Left ventricle myocardium inferior (tissue), 1 donor: ENCODE measurements at places on chromosomes 1 and 21.

- H3K27ac ChIP-seq: no peak overlapping the region
- H3K27me3 ChIP-seq: peaks cover 45% of the 10 kb centered on the region
- H3K36me3 ChIP-seq: no peaks in the 10 kb centered on the region
- no peak for DNase-seq
- H3K4me3 ChIP-seq: no peak overlapping the region
- H3K4me1 ChIP-seq: peaks cover 34% of the 10 kb centered on the region
Measured at GRCh38 chr1:231036416-231036815, 3.6 kb downstream of the FAM89A start.

GRCh38 chr1:27952147-27952546 lies 7.6 kb upstream of the XKR8 start:
- H3K4me3 ChIP-seq: no peak overlapping the region
- no peaks in the 10 kb centered on the region for H3K27me3 ChIP-seq
- DNase-seq: no peak
- H3K36me3 ChIP-seq: no peaks in the 10 kb centered on the region
- peaks cover 5% of the 10 kb centered on the region for H3K4me1 ChIP-seq
- no peak overlapping the region for H3K27ac ChIP-seq

DNA sequence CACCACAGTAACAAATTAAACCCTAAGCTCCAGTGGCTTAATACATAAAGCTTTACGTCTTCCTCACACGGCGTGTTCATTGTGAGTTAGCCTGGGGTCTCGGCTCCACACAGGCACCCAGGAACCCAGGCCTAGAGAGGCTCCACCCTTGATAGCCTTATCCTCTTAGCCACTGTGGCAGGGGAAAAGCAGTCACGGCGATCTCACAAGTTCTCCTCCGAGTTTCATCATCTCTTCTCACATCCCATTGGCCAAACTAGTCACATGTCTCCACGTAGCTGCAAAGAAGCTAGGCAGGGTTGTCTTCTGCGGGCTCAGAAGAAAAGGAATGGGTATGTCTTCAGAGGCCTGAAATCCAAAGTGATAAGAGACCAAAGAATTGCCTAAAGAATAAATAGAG lies 122.3 kb upstream of the GRIK3 start:
- H3K36me3 ChIP-seq: no peaks in the 10 kb centered on the region
- H3K27me3 ChIP-seq: peaks cover 45% of the 10 kb centered on the region
- H3K27ac ChIP-seq: no peak overlapping the region
- DNase-seq: no peak
- no peak overlapping the region for H3K4me3 ChIP-seq
- peaks cover 7% of the 10 kb centered on the region for H3K4me1 ChIP-seq

- no peak overlapping the region for H3K4me3 ChIP-seq
- no peak for DNase-seq
- no peak overlapping the region for H3K27ac ChIP-seq
- H3K4me1 ChIP-seq: no peaks in the 10 kb centered on the region
- H3K36me3 ChIP-seq: peaks cover 67% of the 10 kb centered on the region
Measured at GRCh38 chr1:108758796-108759195, 12.3 kb downstream of the STXBP3 start.

GRCh38 chr1:71046891-71047634 lies 553 bp downstream of the PTGER3 start:
- peak overlapping the region; percentile 70 for H3K4me3 ChIP-seq
- no peak overlapping the region for H3K27ac ChIP-seq
- peaks cover 46% of the 10 kb centered on the region for H3K27me3 ChIP-seq
- no peak for DNase-seq

DNA sequence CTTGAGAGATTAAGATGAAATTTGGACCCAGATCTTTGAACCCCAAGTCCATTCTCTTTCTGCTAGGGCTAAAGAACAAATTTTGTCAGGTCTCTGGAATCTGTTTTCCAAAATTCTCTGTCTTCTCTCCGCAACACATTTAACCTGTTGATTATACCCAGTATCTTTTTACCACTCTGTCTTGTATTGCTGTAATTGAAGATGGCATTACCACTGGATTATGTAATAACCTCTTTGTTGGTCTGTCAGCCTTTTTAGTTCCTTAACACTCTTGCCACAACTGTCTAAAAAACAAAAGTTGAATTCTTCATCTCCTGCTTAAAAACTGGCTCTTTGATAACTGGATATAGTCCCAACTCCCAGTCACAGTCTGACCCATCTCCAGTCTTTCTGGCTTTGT lies 3.0 kb downstream of the SRP9 start:
- H3K4me1 ChIP-seq: peaks cover 69% of the 10 kb centered on the region
- H3K36me3 ChIP-seq: peaks cover 26% of the 10 kb centered on the region
- H3K4me3 ChIP-seq: no peak overlapping the region
- no peak for DNase-seq

GRCh38 chr1:162910161-162910560 lies 49.2 kb upstream of the CCDC190 start:
- no peak overlapping the region for H3K4me3 ChIP-seq
- H3K27ac ChIP-seq: no peak overlapping the region
- no peak for DNase-seq

DNA sequence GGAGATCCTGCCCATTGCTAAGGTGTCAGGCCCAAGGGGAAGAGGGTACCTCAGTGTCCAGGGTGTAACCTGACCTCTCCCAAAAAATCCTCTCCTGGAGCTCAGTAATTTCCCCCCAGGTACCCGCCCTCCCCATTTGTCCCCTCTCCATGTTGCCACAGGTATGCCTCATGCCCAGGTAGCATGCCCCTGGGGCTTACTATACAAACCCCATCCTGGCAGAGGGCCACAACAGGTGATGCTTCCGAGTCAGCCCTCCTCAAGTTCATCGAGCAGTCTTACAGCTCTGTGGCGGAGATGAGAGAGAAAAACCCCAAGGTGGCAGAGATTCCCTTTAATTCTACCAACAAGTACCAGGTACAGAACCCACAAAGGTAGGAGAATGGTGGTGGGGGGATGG lies 15.7 kb downstream of the ATP1A4 start:
- no peaks in the 10 kb centered on the region for H3K36me3 ChIP-seq
- H3K4me1 ChIP-seq: peaks cover 9% of the 10 kb centered on the region
- no peak overlapping the region for H3K4me3 ChIP-seq
- H3K27ac ChIP-seq: no peak overlapping the region
- H3K27me3 ChIP-seq: peaks cover 8% of the 10 kb centered on the region

GRCh38 chr21:27365394-27365793 lies 398.5 kb upstream of the ADAMTS5 start:
- no peak overlapping the region for H3K4me3 ChIP-seq
- no peaks in the 10 kb centered on the region for H3K36me3 ChIP-seq
- peaks cover 17% of the 10 kb centered on the region for H3K4me1 ChIP-seq

DNA sequence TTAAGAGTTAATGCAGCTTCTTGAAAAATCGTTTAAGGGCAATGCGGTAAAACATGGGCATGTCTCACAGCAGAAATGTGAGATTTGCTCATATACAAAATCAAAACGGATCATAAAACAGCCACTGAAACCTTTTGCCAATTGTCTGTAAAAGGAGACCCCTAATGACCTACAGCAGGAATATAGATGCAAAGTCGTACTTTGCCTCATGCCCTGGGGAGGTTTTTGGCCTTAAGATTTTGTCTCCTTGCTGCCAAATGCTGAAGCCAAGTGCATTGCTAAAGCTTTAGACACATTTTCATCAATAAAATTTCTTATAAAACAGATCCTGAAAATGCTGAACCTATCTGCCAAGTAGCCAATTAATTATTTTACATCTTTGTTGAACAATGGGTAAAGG lies 226.9 kb downstream of the TGFB2 start:
- no peak for DNase-seq
- no peaks in the 10 kb centered on the region for H3K4me1 ChIP-seq
- no peaks in the 10 kb centered on the region for H3K36me3 ChIP-seq
- H3K27ac ChIP-seq: no peak overlapping the region
- H3K27me3 ChIP-seq: no peaks in the 10 kb centered on the region

DNA sequence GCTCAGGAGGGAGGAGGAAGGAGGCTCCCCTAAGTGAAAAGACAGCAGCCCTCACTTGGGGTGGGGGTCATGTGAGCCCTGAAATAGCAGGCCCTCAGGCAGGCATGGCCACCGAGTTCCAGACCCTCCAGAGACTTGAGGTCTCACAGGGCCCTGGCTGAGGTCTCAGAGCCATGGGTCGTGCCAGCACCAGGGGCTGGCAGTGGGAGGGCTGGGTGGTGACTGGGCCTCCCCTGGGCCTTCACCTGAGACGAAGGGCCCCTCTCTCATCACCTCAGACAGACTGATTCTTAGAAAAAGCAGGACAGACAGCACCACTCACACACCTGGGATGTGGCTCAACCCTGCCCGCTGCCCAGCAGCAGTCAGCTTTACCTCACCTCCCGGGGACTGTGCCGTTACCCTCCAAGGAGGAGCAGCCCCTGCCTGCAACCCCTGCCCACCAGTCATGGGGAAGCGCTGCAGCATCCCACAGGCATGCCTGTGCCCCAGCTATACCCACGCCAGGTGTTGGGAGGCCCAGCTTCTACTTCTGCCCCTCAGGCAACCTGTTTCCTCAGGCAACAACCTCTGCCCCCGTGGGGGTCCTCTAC lies 42.6 kb upstream of the LRP8 start:
- H3K4me3 ChIP-seq: no peak overlapping the region
- no peaks in the 10 kb centered on the region for H3K36me3 ChIP-seq
- H3K27ac ChIP-seq: no peak overlapping the region
- peaks cover 64% of the 10 kb centered on the region for H3K27me3 ChIP-seq

DNA sequence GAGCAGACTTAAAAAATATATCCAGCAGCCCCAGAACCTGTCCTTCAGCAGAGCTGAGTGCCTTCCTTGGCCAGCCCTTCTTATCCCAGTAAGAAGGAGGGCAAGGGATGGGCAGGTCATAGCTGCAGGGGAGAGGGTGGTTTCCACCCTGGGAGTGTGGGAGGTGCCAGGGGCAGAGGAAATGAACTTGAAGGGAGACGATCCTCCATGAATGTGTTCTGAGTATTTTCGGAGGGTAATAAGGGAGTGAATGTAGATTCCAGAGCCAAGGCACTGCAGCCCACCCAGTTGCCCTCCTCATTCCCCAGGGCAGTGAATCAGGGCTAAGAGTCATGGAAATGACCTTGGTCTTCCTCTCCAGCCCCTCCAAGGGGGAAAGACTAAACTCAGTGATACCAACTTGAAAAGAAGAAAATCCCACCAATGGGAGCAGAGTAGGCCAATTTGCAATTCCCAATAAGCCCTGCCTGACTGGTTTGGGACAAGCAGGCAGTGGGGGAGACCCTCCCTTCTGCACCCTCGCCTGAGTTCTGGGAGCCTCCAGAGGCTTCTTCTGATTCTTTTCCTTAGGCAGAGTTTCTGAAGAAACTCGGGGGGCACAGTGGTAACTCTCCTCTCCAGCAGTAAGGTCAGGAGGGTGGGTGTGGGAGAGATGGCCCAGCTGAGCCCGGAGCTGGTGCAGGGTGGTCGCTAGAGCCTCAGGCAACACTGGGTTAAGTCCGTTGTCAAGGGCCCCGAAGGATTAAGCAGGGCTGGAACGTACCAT lies 4.2 kb downstream of the MYOG start:
- H3K36me3 ChIP-seq: no peaks in the 10 kb centered on the region
- no peak for DNase-seq

GRCh38 chr1:109137958-109138357 lies 24.0 kb downstream of the ELAPOR1 start:
- H3K27ac ChIP-seq: no peak overlapping the region
- H3K4me3 ChIP-seq: no peak overlapping the region
- DNase-seq: no peak
- peaks cover 18% of the 10 kb centered on the region for H3K4me1 ChIP-seq

GRCh38 chr1:246147524-246148461 lies 359.3 kb downstream of the SMYD3 start:
- H3K36me3 ChIP-seq: no peaks in the 10 kb centered on the region
- no peak overlapping the region for H3K27ac ChIP-seq
- no peaks in the 10 kb centered on the region for H3K4me1 ChIP-seq
- no peak for DNase-seq

DNA sequence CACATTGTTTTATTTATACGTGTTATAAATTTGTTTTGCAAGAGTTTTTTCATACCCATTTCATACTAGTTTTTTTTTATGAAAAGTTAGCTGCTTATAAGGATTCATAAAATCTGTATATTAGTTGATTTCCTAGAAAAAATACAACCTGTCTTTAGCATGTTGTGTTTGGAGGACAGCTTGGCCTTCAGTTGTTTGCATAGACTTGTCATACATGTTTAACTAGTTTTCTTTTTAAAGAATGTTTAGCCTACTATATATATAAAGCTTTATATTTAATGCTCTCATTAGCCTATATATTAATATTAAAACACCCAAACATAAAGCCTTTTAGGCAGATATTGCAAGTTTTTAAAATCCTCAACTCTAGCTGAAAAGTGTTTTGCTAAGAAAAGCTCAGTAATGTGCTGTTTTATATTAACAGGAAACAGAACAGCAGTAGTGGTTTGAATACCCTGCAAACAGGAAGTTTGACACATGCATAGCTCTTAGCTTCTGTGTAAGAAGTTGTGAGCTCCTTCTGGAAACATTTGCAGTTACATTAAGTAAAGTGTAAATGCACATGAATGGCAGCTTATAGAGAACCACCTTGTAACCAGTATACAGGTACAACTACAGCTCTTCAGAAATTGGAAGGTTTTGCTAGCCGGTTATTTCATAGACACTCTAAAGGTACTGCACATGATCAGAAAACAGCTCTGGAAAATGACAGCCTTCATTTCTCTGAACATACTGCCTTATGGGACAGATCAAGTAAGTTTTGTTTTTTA lies at the start of gene PRKACB:
PRKACB (plus strand) TSS at position 476 of the 770 bp plus-strand sequence; CDS start at position 567, 91 bp downstream.
- DNase-seq: no peak
- H3K36me3 ChIP-seq: no peaks in the 10 kb centered on the region
- peak within 1 kb of the TSS; percentile 28 for H3K4me3 ChIP-seq
- H3K27ac ChIP-seq: peak within 1 kb of the TSS; percentile 8
- peaks cover 9% of the 10 kb centered on the region for H3K4me1 ChIP-seq

DNA sequence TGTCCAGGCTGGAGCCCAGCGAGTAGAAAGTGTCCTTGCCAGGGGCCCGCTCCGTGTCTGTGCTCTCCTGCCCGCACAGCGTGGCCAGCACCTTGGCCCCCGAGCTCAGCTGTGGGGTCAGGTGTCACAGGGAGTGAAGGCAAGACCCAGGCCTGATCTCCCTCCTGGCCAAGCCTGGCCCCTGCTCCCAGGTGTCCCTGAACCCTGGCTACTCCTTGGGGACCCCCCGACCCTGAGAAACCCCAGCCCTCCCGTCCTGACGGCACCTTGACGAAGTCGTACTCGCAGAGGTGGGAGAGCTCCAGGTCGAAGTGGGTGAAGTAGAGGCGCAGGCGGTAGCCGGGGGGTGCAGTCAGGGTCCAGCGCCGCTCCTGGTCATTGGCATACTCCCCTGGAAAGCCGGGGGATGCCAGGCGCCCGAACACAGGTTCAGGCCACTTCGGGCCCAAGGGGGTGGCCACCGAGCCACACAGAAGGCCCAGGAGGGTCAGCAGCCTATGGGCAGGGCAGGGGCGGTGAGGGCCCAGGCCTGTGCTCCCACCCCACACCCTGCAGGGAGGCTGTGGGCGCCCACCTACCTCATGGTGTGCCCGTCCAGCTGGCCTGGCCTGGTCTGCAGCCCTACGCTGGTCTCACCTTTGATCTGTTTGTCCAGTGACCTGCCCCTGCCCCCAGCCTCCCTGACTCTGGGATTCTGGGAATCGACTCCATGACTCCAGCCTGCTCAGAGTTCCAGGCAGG lies at the start of gene MASP2:
MASP2 (minus strand) TSS at position 615 of the 741 bp plus-strand sequence; CDS start at position 583, 32 bp downstream.
- H3K36me3 ChIP-seq: no peaks in the 10 kb centered on the region
- H3K27me3 ChIP-seq: no peaks in the 10 kb centered on the region
- DNase-seq: no peak
- no peak within 1 kb of the TSS for H3K4me3 ChIP-seq

- no peaks in the 10 kb centered on the region for H3K4me1 ChIP-seq
- no peak for DNase-seq
- no peaks in the 10 kb centered on the region for H3K36me3 ChIP-seq
- H3K27me3 ChIP-seq: peaks cover 18% of the 10 kb centered on the region
- no peak overlapping the region for H3K27ac ChIP-seq
Measured at GRCh38 chr1:114108751-114109255, 44.9 kb downstream of the SYT6 start.

- no peak overlapping the region for H3K4me3 ChIP-seq
- no peak for DNase-seq
- no peaks in the 10 kb centered on the region for H3K36me3 ChIP-seq
- no peak overlapping the region for H3K27ac ChIP-seq
- peaks cover 22% of the 10 kb centered on the region for H3K4me1 ChIP-seq
Measured at GRCh38 chr1:115065021-115065420, 24.3 kb downstream of the TSPAN2 start.
